ENCODE measurements at places on chromosomes 7 and 10.

DNA sequence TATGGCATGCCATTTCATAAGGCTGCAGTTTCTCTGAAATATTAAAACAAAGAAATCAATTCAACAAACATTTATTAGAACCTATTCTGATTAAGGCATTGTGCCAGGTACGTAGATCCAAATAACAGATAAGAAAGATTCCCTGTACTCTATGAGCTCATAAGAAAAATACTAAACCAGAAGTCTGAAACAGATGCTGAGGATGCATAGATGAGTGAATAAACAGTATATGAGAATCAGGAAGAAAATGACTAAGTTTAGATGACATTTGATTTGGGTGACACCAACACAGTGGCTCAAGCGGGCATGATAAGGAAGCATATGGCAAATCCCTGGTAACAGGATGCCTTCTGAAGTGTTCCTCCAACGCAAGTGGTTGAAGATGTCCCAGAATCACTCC lies 477.2 kb downstream of the PARD3 start:
- DNase-seq: no peak

- no peak for DNase-seq
Measured at GRCh38 chr10:64156166-64156565, 635.0 kb downstream of the REEP3 start.

DNA sequence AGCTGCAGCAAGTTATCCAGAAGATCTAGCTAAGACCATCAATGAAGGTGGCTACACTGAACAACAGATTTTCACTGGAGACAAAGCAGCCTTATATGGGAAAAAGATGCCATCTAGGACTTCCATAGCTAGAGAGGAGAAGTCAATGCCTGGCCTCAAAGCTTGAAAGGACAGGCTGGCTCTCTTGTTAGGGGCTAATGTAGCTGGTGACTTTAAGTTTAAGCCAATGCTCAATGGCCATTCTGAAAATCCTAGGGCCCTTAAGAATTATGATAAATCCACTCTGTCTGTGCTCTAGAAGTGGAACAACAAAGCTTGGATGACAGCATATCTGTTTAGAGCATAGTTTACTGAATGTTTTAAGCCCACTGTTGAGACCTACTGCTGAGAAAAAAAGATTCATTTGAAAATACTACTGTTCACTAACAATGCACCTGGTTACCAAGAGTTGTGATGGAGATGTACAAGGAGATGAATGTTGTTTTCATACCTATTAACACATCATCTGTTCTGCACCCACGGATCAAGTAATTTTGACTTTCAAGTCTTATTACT lies 13.6 kb upstream of the ADAMTS14 start:
- no peak for DNase-seq

GRCh38 chr10:79268161-79268601 lies 79.1 kb upstream of the PPIF start:
- DNase-seq: no peak

DNA sequence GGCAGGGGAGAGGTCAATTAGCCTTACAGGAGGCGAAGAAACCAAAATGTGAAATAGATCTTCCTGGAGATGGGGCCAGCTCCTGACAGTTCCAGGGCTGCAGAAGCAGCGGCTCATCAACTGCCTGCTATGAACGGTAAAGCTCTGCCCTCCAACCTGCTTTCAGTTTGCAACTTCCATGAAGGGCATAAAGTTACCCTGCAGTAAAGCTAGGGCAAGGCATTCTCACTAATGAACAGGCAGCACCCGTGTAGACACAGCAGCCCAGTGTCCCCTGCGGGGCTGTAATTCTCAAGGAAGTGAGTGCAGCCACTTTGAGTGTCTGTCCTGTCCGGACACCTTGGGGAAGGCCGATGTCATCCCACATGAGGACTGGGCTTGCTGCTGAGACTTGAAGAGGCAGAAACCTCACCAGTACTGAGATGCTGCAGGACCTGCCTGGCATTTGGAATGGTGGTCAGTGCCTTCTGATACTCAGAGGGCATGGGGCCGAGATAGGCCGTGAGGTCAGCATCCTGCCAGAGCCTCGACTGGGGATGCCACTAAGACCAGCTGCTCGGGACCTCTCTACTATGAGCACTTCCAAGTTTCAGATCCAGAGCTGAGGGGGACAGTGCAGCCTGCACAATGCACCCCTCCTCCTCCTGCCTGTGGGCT lies 26.1 kb upstream of the C10orf53 start:
- DNase-seq: no peak

DNA sequence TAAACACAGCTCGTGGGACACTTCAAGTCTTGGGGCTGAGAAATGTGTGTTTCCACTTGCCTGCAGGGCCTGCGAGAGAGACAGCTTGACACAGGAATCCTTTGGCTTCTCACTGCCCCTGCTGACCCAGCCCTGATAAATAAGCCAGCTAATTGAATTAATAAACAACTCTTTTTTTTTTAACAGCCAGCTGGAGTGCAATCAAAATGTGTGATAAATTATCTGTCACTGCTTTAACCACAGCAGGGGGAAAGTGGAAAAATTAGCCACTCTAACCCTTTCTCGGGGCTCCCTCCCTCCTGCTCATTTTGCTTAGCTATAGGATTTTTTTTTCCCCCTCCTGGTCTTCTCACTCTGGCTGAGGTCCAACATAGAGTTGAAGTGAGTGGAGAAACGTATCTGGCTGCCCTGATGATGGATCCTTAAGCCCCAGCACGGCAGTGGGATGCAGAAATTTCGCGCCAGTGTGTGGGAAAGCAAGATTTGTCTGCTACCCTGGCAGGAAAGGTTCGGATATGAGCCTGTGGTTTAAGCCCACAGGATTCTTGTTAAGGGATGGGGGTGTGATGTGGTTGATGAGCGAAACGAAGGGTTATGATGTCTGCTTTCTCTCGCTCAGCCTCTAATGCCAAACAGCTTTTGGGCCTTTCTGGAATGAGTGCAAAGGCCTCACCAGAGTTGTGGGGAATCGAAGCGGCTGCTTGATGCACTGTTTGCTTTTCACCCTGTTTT lies 173.8 kb downstream of the TRIL start:
- DNase-seq: no peak

GRCh38 chr7:17486835-17487234 lies 188.4 kb downstream of the AHR start:
- no peak for DNase-seq

- DNase-seq: no peak
Measured at GRCh38 chr7:38975944-38976392, 1.7 kb upstream of the POU6F2 start.

DNA sequence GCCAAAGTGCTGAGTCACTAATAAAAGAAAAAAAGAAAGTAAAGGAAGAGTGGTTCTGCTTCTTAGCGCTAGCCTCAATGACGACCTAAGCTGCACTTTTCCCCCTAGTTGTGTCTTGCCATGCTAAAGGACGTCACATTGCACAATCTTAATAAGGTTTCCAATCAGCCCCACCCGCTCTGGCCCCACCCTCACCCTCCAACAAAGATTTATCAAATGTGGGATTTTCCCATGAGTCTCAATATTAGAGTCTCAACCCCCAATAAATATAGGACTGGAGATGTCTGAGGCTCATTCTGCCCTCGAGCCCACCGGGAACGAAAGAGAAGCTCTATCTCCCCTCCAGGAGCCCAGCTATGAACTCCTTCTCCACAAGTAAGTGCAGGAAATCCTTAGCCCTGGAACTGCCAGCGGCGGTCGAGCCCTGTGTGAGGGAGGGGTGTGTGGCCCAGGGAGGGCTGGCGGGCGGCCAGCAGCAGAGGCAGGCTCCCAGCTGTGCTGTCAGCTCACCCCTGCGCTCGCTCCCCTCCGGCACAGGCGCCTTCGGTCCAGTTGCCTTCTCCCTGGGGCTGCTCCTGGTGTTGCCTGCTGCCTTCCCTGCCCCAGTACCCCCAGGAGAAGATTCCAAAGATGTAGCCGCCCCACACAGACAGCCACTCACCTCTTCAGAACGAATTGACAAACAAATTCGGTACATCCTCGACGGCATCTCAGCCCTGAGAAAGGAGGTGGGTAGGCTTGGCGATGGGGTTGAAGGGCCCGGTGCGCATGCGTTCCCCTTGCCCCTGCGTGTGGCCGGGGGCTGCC lies at the start of gene IL6:
IL6 (plus strand) TSS at position 294 of the 807 bp plus-strand sequence; CDS start at position 357, 63 bp downstream.
- DNase-seq: no peak
